Stimulated activated CD8-positive, alpha-beta memory T cell treated with anti-CD3 and anti-CD28 coated beads, Interleukin-2, amount 100 ng/mL, for 1 hour (primary cell): ENCODE measurements at places on chromosomes 12 and 14.

DNA sequence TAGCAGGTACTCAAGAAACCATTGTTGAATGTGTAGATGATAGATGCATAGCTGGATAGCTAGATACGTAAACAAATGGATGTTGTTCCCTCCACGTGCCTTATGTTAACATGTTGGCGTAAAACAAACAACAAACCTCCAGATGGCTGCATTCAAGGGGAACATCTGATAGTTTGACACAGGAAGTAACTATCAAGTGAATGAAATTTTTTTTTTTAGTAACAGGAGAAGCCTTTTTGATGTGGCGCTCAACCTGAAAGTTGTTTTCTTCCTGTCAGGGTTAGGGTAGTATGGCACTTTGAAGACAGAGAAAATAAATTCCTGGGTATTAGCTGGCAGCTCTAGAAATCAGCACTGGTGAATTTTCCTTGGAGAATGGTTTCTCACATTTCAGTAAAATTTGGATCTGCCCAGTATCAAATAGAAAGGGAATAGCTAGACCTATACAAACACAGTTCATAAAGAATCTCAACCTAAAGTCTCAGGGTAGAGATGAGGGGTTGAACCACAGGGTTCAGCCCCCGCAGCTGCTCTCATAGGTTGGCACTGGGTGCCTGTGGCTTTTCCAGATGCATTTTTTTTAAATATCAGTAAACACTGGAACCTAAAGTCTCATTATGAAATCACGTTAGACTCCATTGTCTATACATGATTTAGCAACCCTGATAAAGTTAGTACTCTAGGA lies 18.8 kb upstream of the RAP1B start:
- DNase-seq = no peak

DNA sequence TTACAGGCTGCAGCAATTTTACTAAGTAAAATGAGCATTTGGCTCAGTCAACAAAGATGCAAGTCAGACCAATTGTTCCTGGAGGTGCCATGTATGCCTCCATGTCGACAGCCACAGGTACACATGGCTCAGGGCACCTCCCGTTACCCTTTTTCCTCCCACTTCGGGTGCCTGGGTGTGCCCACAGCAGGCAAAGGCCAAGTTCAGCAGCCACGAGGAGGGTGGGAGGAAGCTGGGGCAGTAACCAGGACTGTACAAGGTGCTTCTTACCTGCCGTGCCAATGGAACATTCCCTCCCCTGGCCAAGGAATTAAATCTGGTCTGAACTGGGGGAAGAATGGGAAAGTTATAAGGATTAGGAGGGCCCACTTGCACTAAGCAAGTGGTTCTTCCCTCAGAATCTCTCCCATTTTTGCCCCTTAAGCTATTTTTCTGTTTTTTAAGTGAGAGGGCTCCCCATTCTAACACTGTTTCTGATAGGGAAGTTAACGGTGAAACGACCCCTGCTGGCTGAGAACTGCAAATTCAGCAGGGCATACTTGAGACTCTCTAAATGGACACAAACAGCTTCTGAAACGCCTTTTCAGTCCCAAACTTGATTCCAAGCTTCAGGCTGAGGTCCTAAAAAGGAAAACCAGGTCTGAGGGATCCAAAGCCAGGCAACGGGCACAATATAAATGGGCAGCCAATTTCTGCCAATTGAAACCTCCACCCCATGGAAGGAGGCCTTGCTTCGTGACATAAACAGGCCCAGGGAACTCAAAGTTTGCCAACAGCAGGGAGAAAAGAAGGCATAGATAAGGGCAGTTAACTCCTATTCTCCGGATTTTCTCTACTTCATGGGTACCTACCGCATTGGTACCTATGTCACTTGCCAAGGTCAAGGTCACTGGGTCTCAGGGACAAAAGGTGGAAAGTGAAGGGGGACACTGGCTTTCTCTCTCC lies 24.8 kb downstream of the CLECL1 start:
- DNase-seq = peak; percentile 35

DNA sequence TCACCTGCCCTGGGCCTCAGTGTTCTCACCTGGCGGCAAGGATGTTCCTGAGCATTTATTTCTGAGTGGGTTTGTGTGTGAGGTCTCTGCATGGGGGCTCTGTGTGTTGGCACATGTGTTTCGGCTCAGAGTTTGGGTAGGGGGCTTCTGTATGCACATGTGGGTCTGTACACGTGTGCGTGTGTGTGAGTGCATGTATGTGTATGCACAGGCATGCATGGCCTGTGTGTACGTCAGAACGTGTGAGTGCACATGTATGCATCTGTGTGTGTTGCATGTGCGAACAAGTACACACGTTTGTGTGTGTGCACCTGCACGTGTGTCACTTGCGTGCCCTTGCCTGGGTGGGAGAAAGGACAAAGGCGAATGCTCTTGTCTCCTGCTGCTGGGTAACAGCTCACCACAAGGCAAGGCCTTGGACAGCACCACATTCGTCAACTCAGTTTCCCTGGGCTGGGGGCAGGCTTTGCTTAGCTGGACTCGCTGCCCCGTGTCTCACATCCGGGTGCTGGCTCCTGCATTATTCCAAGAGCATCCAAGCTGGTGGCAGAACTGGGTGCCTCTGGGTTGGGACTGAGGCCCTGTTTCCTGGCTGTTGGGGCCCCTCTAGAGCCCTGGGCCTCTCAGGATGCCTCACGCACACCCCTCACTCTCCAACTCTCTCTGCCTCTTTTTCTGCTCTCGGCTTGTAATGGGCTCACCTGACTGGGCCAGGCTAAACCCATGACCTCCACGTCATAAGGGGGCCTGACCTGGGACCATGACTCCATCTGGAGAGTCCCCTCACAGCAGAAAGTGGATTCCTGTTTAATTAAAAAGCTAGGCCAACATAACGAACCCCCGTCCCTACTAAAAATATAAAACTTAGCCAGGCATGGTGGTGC lies 153.6 kb upstream of the C14orf180 start:
- DNase-seq = no peak

GRCh38 chr12:110613071-110613770 lies 708 bp upstream of the TCTN1 start:
- DNase-seq = no peak

- no peak for DNase-seq
These were observed 393.0 kb downstream of the BMP4 start for GRCh38 chr14:53563628-53564027.

- DNase-seq = no peak
These were observed 5.6 kb downstream of the NFYB start for GRCh38 chr12:104132351-104132956.

DNA sequence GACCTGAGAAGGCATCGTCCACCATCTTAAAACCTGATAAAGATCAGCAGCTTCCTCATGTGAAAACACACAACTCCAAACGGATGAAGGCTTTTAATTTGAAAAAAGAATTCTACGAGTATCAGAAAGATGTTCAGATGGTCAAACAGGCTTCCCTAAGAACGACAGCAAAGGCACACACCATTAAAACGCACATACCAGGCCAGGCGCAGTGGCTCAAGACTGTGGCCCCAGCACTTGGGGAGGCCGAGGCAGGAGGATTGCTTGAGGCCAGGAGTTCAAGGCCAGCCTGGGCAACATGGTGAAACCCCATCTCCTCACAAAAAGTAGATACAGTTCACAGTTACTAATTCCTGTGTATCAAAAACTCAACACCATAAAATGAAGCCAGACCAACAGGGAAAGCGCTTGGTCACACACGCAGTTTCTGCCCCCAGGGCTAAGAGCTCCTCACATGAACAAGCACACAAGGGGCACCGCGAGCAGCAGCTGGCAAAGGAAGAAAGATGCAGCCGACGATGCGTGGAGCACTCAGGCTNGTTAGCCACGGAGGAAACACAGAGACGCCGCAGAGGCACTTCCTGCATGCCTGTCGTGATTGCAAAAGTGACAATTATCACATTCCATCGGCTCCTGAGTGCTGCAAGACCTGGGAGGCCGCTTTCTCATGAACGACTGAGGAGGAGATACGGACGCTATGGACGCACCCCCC lies 78.0 kb downstream of the NOC4L start:
- peak; percentile 9 for DNase-seq

- DNase-seq = no peak
These were observed 39.5 kb downstream of the FOXN3 start for GRCh38 chr14:89377544-89377943.

- no peak for DNase-seq
These were observed 365.1 kb downstream of the ATP23 start for GRCh38 chr12:58306266-58307000.

DNA sequence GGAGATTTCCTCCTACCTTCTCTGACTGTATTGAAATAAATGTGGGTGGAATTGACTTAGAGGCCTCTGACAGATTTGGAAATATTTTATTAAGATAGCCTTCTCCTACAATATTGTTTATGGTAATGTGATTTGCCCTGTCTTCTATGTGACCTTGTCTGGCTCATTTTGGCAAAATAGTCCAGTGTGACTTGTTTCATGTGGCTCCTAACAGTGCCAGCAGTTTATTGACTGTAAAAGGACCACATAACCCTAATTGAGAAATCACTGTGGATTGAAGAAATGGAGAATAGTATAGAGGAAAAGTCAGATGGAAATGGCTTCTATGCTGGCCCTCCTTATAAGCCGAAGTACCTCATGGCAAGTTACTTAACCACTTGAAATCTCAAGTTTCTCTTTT lies 170.9 kb upstream of the PTPRQ start:
- DNase-seq = no peak

DNA sequence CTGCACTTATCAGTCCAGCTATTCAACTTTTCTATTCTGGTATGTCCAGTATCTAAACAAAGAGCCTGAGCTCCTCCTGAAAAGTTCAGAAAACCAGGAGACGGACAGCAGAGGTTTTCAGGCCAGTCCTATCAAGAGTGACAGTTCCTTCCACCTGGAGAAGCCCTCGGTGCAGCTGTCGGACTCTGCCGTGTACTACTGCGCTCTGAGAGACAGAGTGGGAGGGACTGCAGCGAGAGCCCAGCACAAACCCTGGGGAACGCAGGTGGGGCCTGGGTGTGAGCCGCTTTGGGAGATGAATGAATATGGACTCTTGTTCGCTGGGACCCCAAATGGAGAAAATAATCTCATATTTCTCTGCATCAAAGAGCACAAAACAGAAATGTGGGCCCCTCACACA lies 329.8 kb upstream of the OR4E1 start:
- no peak for DNase-seq

DNA sequence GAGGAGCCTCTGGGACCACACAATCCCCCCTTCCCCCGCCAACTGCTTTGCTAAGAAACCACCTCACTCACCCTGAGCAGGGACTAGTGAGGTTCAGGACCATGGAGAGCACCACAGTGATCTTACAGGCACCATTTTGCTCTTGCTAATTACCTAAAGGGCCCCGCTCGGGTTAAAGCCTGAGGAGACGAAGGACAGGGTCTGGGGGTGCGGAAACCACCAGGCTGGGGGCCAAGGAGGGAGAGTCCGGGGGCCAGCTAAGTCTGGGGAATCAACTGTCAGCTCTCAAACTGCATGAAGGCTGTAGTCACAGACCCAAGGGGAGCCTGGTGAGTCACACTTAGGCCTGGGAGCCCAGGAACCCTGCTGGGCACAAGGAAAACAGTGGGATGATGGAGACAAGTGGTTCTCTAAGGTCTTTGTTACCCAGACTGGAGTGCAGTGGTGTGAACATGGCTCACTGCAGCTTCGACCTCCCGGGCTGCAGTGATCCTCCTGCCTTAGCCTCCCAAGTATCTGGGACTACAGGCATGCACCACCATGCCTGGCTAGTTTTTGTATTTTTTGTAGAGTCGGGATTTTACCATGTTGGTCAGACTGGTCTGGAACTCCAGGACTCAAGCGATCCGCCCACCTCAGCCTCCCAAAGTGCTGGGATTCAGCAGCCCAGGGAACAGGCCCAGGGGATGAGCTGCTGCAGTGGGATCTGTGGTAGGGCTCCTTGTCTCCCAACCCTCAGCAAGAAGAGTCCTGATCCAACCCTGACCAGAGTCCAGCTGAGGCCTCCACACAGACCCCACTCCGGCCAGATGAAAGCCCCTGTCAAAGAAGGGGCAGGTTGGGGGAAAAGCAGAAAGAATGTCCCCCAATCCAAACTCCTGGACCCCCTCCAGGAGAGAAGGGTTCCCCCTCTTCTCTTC lies 98.8 kb downstream of the CALM1 start:
- peak; percentile 22 for DNase-seq

GRCh38 chr14:34741840-34742239 lies 27.4 kb upstream of the CFL2 start:
- no peak for DNase-seq

- no peak for DNase-seq
These were observed 45.2 kb downstream of the CDK17 start for GRCh38 chr12:96354844-96355534.

GRCh38 chr12:71980538-71980937 lies 41.9 kb downstream of the TPH2 start:
- no peak for DNase-seq

DNA sequence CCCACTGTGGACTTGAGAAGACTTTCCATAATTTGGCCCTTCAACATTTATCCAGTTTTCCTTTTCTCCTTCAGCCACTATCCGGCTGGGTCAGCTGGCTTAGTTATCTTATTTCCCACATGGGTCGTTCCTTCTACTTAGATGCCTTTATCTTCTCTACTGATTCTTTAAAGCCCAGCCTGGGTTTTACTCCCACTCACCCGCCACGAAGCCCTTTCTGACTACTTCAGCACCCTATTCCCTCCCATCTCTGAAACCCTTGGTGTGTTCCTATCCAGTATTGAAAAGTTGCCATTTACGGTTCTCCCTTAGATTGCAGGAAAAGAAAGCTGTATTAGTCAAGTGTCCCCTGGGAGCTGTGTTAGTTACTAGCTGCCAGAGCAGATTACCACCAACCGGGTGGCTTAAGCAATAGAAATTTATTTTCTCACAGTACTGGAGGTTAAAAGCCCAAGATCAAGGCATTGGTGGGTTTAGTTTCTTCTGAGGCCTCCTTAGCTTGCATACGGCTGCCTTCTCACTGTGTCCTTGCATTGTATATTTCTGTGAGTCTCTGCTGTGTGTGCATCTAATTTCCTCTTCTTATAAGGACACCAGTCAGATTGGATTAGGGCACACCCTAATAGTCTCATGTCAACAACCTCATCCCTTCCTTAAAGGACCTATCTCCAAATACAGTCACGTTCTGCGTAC lies 105.5 kb downstream of the GPATCH2L start:
- no peak for DNase-seq

GRCh38 chr12:62763312-62763711 lies 171.6 kb downstream of the PPM1H start:
- DNase-seq = no peak

- DNase-seq = no peak
These were observed 39.9 kb downstream of the LTBP2 start for GRCh38 chr14:74571901-74572725.

DNA sequence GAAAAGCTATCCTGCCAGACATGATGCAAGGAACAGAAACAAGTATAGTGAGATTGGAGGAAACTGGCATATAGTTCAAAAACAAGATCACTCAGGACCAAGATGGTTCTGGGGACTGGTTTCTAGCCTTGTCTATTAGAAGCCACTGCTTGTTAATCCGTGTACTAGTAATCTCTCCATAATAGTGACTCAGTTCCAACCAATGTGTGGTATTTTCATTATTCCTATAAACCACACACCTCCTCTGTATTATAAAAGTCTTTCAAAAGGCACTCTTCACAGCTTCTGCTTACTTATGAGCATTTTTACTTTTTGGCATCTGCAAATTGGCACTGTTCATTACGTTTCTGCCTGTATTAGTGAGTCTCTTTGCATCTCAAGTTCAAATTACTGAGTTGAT lies 140.3 kb downstream of the SLC6A15 start:
- no peak for DNase-seq

GRCh38 chr12:72282721-72283120 lies 10.6 kb downstream of the TRHDE start:
- no peak for DNase-seq

- DNase-seq = no peak
These were observed 30.3 kb downstream of the FAIM2 start for GRCh38 chr12:49873361-49873934.
